ENCODE measurements at places on chromosomes 6 and 20.

GRCh38 chr20:39571171-39571570 is 609.0 kb downstream of the DHX35 start:
- DNase-seq: no peak

DNA sequence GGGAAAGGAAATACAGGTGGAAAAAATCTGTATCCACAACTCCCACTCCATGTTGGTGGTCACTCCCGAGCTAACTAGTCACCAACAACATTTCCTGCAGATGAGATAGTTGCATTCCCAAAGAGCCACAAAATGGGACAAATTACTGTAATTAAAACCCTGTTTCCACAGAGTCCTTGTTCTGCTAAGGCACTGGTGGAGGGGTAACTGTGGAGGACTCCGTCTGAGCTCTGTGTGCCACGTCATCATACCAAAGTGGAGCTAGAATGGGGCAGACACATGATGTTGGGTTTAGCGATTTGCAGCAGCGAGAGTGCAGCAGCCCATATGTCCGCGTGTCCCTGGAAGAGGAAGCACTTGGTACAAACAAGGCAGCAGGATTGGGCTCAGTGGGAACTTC is 172.5 kb upstream of the KCNK16 start:
- DNase-seq: no peak

GRCh38 chr6:136676075-136676474 is 116.2 kb downstream of the MAP3K5 start:
- no peak for DNase-seq

GRCh38 chr20:33875534-33876026 is 64.4 kb downstream of the CHMP4B start:
- no peak for DNase-seq

DNA sequence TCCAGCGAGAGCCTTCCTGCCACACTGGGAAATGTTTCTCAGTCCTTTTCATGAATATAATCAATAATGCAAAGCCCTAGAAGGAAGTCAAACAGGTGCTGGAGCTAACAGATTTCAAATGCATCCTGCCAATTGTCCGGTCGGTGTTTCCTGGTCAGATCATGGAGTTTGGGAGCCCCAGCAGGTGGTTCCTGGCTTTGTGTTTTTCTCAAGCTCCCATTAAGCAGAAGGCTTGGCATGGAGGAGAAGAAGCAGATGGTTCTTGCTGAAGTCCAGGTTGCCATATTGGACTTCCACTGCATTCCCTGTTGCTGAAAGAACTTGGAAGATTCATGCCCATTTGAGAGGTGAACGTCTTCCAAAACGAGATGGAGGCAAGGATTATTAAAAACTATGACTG is 68.6 kb downstream of the GFOD1 start:
- DNase-seq: no peak

Measured in stimulated activated CD8-positive, alpha-beta memory T cell treated with anti-CD3 and anti-CD28 coated beads, Interleukin-7, amount 100 ng/mL, for 1 hour (primary cell).